ENCODE measurements at places on chromosomes 2 and 18.

GRCh38 chr2:70688427-70688826, 79.6 kb downstream of the ADD2 start:
- DNase-seq, result no peak

GRCh38 chr2:183678908-183679307, 554.7 kb downstream of the NUP35 start:
- DNase-seq, result no peak

- no peak for DNase-seq
These were observed 184.5 kb downstream of the TCF4 start for GRCh38 chr18:55403421-55403949.

DNA sequence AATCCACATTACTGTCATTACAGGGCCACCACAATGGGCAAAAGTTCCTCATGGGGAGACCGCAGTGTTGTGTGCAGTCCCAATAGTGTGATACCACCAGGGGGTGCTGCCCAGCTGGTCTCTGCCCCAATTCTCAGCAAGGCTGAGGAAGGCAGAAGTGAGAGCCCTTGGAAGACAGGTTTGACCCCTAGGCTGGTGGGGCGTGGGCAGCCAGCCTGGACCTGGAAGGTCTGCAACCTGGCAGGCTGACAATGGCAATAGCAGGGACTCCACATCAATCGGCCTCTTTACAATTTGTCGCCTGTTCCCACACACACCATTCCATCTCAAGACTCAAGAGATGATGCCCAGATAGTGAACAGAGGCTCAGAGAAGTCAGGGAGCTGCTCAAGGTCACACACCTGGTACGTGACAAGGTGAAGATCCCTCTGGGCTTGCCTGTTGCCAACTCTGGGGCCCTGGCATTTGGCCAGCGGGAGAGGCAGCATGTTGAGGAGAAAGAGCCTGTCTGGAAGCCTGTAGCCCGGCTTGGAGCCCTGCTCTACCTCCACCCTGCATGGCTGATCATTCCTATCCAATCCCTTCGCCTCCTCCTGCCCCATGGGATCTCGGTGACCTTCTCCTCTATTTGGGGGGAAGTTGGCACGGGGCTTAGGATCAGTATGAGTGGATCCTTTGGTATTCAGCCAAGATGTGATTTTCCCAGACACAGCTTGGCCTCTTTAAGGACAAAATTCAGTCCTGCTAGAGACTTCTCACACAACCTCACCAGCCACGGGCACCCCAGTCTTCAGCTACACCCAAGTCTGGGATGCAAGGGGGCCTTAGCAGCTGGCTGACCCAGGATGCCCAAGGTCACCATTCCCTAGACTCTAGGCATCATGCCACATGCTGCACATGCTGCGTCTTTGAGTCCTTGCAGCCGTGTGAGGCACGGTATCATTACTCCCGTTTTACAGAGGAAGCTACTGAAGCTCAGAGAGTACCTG, 2.9 kb upstream of the ATOH8 start:
- DNase-seq, result peak; percentile 27

DNA sequence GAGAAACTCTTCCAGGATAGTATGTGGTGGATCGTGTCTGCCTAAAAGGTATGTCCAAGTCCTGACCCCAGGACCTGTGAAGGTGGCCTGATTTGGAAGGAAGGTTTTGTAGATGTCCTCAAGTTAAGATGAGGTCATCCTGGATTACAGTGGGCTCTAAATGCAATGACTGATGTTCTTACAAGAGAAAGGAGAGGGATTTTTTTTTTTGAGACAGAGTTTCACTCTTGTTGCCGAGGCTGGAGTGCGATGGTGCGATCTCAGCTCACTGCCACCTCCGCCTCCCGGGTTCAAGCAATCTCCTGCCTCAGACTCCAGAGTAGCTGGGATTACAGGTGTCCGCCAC, 19.9 kb downstream of the MBP start:
- no peak for DNase-seq

GRCh38 chr2:79915455-79915854, 389.1 kb downstream of the LRRTM1 start:
- no peak for DNase-seq

GRCh38 chr18:12088096-12088495, 5.5 kb upstream of the ANKRD62 start:
- DNase-seq, result no peak

DNA sequence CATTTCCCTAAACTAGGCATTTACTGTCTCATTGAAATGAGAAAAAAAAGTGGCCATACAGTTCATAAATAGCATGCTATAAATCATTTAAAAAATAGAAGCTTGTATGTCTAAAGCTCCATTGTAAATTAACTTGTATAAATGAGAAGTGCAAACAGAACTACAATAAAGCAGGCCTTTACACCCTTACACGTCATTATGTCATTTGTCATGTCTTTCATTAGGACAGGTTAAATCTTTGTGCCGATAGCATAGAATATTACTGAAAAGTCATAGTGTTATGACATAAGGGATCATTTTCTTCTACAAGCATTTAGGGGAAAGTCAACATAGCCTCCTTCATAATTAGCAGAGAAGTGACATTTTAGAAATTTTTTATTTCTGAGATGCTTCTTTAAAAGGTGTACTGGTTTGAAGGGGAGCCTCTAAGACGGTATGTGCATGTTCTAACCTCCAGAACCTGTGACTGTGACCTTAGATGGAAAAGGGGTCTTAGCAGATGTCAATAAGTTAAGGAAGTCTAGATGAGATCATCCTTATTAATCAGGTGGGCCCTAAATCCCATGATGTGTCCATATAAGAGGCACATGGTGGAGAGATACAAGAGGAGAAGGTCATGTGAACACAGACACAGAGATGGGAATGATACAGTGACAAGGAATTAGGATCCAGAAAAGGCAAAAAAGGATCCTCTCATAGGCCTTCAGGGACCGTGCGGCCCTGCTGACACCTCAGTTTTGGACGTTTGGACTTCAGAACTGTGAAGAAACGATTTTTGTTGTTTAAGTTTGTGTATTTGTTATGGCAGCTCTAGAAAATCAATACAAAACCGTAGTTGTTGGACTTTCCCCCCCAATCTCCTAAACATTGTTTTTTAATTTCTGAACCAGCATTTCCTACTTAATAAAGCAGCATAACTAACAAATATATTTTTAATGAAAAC, 863.7 kb downstream of the MBD2 start:
- DNase-seq, result no peak

DNA sequence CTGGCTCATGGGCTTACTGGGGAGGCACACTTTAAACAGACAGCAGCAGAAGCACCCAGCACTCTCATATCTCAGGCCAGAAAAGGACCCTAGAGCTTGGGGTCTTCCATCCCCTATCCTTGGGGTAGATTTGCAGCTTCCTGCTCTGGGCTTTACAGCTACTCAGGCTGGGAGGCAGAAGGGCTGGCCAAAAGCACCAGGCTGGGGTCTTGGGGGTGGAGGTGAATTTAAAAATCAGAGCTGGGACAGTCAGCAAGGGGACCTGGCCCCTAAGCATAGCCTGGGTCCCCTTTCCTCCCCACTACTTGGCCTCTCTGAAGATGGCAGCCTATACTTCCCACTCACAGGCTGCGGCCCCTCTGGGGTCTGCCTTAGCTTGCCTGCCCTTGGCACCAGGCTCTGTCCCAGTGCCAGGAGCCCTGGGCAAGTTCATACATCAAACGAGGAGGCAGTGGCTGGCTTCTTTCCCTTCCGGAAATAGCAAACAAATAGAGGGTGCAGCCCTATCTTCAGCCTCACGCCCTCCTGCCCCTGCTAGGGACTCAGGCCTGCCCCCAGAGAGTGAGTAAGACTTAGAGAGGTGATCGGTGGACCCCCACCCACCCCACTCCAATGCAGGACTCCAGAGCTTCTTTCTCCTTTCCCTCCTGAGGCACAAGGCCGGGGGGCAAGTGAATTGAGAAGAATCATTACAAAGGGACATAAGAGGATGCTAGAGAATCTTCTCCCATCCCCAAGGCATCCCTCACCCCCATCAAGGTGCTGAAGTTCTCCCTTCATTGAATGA, 26.0 kb upstream of the TNS1 start:
- DNase-seq, result no peak

GRCh38 chr2:109447251-109447661, 166.5 kb downstream of the SEPTIN10 start:
- no peak for DNase-seq

DNA sequence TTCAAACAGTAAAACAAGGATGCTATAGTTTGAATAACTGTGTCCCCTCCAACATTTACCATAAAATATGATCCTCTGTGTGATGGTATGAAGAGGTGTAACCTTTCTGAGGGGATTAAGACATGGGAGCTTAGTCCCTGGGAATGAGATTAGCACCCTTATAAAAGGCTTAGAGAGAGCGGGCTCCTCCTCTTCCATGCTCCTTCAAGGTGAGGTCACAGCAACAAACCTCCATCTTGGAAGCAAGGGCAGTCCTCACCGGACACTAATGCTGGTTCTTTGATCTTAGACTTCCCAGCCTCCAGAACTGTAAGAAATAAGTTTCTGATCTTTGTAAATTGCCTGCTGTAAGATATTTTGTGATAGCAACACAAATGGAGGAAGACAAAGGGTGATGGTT, 700.3 kb downstream of the TMEM182 start:
- DNase-seq, result no peak

- no peak for DNase-seq
These were observed 66.3 kb downstream of the EMX1 start for GRCh38 chr2:72983500-72984161.

DNA sequence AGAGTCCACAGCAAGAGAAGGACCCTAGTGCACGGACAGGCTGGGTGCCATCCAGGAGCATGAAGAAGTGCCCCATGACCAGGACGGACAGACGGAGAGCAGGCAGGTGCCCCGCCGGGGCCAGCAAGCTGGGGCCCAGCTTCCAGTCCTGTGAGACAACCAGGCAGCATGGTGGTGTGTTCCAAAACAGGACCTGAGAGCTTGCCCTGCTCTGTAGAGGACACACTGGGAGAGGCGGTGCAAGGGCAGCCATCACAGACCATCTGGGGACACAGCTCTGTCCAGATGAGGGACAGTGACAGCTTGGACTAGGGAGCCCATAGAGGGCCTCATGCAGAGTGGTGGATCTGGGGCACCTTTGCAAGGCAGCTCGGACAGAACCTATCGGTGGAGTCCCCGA, 279.8 kb downstream of the EIPR1 start:
- DNase-seq, result no peak

- DNase-seq, result no peak
These were observed 42.9 kb upstream of the SPHKAP start for GRCh38 chr2:228224410-228224809.

DNA sequence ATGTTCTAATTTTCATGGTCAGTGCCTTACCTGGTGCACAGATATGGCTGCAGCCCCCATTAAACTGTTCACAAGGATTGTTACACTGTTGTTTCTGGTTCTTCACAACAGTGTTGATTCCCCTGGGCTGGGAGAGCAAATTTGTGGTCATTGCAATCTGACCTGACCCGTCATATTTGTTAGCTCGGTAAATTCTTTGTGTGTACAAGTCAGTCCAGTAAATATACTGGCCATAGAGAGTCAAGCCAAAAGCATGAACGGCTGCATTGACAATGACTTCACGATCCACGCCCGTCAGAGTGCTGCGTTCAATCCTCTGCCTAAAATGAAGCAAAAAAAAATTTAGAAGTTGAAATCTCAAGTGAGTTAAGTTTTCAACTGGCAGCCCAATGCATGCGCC, 134.6 kb downstream of the DHRS9 start:
- DNase-seq, result no peak

DNA sequence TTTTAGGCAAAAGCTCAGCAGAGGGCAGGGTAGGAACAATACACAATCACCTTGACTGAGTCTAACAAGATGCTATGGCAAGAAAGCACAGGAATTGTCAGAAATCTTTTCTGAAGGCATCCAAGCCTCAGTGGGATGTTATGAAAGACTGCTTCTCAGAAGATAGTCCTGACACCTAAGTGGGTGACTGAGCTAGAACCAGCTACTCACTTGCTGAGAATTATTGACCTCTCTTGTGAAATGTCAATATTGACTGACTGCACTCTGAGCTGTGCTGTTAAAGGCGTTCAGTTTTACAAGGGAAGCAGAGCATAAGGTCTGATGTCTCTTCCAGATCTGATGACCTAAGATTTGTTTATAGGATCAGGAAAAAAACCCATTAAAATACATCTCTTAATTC, 46.1 kb downstream of the TACR1 start:
- no peak for DNase-seq

- DNase-seq, result no peak
These were observed 1068.2 kb upstream of the ACVR2A start for GRCh38 chr2:146776596-146776995.

- peak; percentile 77 for DNase-seq
These were observed at the start of gene C2orf69 for GRCh38 chr2:199911052-199911876. C2orf69 (plus strand) TSS chr2:199911293; CDS start chr2:199911439, 146 bp downstream.

DNA sequence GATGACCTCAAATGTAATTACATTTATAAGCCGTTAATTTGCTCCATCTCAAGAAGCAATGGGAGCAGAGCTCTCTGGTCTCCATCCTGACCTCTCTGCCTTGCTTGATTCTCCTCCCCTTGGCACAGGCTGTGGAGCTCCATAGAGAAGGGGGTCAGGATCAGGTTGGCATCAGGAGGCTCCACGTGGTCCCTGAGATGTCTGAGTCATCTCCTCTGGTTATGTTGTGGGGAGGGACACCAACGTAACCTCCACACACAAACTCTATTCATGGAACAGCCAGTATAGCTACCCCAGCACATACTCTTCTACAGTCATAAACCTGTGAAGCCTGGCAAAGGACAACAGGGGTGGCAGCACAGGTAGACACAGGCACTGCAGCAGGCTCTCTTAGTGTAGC, 29.0 kb downstream of the TRABD2A start:
- DNase-seq, result no peak

GRCh38 chr2:59776726-59777008, 776.8 kb downstream of the BCL11A start:
- no peak for DNase-seq

GRCh38 chr2:204535356-204535755, 9.9 kb upstream of the PARD3B start:
- no peak for DNase-seq

GRCh38 chr2:206023183-206023582, 62.8 kb downstream of the INO80D start:
- no peak for DNase-seq

DNA sequence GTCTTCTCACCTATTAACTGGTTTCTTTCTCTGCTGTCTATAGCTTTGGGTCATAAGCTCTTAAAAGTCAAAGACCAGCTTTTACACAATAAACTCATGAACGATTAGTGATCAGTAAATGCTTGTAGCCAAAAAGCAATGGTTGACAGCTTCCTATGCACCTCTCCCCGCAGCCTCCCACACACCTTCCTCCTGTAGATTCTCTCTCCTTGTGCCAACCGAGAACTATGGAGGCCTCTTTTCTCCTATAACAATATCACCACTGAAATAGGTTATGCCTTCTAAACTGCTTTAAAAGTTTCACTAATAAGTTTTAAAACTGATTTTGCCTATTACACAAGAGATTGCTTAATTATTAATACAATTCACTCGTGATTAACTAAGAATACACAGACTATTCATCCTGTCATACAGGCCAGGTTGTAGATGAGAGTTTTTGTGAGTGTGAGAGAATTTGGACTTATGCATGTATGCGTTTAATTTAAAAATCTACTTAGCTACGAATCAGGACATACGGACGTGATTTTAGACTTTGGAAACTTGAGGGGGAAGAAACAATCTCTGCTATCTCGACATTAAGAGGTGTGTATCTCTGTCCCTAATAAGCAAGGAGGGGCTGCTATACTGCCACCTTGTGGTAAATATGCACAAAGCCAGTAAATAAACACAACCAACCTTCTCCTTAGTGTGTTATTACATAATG, 229.1 kb upstream of the RBBP8 start:
- no peak for DNase-seq

- no peak for DNase-seq
These were observed 80.3 kb downstream of the VSNL1 start for GRCh38 chr2:17620841-17621240.
